ENCODE measurements at places on chromosomes 6 and 20. TPM values are rescaled to one million over a fixed set of nuclear protein-coding genes. Genes with fewer than 3 reads are reported as not detected.
A peak's percentile ranks its signal among the peaks of the same experiment; 100 is the strongest.

GRCh38 chr6:54847799-54848597 lies 1.4 kb downstream of the FAM83B start:
- peak; percentile 94 for DNase-seq

GRCh38 chr6:35202066-35202546 lies 11.7 kb upstream of the SCUBE3 start:
- DNase-seq = peak; percentile 29

GRCh38 chr20:62014488-62014775 lies 51.2 kb downstream of the TAF4 start:
- no peak for DNase-seq

DEFB132 gene
- not detected for total RNA-seq

C6orf132 gene
- 66.0 TPM for total RNA-seq
